ENCODE measurements at places on chromosomes 4 and X.

DNA sequence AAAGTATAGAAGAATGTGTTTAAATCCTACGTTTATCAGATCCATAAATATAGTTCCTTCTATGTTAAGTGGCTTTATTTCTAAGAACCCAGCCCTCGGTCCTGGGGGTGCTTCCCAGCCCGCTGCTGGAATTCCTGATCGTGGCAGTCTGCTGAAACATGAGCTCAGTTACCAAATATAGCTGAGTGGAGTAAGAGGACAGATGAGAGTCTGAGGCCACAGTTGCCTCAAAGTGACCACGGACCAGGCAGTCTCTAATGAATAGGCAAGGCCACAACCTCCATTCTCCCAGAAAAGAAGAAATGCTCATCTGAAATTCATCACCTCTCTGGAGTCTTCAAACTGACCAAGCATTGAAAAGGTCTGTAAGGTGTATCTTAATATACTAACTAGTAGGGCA, at the start of gene PALLD:
Gene PALLD, plus strand, starts transcription at position 219 of the 400 bp plus-strand sequence.
- DNase-seq: no peak

DNA sequence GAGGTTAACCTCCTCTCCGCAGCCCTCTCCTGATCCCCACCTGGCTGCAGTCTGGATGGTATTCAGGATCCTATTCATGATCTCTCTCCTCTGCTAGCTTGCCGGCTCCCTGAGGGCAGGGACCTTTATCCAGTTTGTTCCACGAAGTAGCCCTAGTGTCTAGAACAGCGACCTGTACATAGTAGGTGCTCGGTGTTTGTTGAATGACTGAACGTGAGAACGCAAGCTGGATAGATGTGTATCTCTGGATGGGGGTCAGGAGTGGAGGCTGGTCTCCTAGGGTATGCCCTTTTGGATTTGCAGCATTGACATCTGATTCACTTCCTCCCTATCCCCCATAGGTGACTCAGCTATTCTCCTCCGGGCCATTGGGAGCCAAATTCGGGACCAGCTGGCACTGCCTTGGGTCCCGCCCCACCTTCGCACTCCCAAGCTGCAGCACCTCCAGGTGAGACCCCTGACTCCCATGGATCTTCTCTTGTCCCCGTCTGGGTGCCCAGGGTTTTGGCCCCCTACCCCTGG, 7.3 kb downstream of the CCDC22 start:
- no peak for DNase-seq

DNA sequence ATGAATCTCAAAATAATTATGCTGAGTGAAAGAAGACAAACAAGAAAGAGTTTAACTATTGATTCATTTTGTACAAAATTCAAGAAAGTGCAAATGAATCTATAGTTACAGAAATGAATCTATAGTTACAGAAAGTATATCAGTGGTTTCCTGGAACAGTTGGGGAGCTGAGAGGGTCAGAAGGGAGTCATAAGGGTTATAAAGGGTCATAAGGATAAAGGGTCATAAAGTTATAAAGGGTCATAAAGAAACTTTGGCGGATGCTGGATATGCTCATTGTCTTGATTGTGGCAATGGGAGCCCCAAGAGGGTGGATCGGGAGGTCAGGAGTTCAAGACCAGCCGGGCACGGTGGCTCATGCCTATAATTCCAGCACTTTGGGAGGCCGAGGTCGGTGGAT, 26.0 kb upstream of the INTS6L start:
- DNase-seq: no peak

DNA sequence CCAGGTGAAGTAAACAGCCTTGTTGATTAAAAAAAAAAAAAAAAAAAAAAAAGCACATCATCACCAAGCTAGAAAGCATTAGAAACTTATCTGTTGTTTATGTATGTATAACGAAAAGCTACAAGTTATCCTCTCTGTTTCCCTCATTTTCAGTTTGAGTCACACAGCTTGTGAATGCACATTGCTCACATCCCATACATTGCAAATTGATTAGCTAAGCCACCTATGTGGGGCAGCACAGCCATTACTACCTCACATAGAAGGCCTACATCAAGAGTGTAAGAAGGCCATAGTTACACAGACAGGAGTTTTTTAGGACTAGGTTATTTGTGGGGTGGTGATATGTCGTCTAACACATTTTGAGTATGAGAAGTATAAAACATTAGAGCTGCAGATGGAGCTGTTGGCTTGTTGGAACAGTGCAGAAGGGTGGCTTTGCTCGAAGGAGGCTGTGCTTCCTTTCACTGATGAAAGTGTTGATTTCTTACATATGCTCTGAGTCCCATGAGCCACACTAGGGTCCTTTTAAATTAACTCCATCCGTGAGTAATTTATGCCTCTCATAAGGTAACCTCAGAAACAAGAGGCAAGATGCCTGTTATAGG, 431.6 kb downstream of the GABRG1 start:
- no peak for DNase-seq

GRCh38 chr4:172983014-172983413, 185.6 kb upstream of the GALNT7 start:
- no peak for DNase-seq

GRCh38 chr4:22485737-22486136, 30.1 kb downstream of the ADGRA3 start:
- no peak for DNase-seq
